ENCODE measurements at places on chromosomes 4 and X.

DNA sequence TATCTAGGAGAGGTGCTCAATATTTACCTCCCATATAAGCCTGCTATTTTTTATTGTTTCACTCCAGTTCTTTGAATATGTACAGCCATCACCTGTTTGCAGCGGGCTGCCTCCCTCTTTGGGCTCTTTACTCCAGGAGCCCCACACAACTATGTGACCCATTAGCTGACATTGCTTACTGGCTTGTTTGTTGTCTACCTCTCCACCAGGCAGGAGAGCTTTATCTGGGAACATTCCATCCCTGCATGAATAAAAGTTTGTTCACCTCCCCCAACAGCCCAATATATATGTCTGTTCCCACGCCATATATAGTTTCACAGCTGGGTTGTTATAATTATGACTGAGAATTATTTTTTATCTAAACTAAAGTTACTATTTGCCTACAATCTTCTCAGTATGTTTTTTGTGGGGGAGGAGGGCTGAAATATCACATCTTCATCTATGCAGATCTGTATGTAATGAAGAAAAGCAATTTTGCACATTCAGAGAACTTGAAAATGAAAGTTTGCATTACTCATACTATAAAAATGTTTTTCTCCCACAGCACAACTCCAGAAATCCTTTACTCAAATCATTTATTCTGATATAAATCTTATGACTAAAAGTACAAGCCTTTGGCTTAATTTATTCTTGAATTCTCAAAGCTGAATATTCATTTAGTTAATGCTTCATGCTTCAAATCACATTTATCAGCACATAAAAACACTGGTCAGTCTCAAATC lies 61.2 kb upstream of the DAPP1 start:
- no peak for DNase-seq

DNA sequence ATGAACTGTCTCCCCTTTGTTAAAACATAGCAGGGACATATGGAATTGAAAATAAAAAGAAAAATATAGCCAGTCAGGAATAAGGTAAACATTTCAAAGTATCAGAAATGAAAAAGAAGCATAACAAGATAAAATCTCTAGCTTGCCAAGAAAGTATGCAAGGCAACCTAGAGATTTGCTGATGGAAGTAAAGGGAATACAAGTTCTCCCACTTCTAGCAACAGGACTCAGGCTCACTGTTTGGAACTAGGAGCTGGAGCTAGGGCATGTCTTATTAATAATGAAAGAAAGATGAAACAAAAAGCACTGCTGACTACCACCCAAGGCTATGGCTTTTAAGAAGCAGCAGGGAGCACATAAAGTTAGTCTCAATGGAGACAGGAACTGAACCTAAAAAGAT lies 18.2 kb downstream of the ANKRD50 start:
- DNase-seq, result no peak

- no peak for DNase-seq
Observed at GRCh38 chr4:109969919-109970318, 57.2 kb downstream of the EGF start.

DNA sequence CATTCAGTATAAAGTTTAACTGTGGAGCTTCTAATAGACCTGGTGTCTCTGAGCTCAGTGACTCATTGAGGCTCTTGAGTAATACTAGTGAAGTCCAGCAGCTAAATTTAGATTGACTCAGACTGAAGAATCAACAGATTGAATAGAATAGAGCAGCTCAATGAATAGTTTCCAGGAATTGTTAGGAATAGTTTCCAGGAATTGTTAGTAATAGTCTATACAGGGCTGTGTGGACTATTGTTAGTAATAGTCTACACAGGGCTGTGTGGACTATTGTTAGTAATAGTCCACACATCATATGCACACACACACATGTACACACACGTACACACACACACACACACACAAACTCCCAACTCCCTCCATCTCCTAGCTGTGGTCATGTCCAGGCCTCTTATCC lies 3.0 kb downstream of the GIMD1 start:
- DNase-seq, result no peak

DNA sequence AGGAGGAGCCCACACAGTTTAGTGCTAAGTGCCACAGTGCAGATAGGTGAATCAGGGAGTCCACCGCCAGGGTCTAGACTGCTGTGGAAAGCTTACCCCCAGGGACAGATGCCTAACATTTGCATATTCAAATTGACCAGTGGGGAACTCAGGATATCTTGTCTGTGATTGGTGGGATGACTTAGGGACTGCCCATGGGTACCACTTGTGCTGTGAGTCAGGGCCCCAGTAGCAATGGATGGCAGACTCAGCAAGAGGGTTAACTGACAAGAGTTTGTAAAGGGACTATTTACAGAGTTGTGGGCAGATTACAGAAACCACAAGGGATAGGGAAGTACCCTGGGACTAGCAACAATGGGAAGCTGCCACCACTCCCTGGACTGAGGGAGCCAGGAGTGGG lies 282.1 kb downstream of the BCOR start:
- DNase-seq, result no peak

GRCh38 chr4:88101165-88101564 lies 57.3 kb downstream of the ABCG2 start:
- DNase-seq, result no peak

GRCh38 chr4:170497112-170497511 lies 407.4 kb upstream of the AADAT start:
- DNase-seq, result no peak

DNA sequence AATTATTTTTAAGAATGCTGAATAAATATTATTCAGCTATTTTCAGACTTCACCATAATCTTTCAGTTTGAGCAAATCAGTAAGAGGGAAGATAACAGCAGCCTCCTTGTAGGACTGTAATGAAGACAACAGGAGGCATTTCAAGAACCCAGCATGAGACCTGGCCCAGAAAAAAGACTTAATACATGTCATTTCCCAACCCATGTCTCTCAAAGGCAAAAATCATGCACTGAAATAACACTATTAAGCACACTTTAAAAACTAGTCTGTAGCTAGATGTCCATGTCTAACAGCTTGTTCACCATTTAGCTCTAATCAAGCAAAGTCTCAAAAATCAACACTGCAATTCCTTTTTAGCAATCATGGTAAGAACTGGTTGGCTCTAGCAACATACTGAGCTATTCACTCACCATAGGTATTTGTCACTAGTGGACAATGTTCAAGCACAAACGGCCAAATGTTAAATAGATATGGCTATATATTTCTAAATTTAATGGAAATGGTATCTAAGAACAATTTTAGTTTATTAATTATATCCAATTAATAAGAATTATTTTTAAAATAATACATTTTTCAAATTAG lies 109.9 kb downstream of the WDFY3 start:
- no peak for DNase-seq

DNA sequence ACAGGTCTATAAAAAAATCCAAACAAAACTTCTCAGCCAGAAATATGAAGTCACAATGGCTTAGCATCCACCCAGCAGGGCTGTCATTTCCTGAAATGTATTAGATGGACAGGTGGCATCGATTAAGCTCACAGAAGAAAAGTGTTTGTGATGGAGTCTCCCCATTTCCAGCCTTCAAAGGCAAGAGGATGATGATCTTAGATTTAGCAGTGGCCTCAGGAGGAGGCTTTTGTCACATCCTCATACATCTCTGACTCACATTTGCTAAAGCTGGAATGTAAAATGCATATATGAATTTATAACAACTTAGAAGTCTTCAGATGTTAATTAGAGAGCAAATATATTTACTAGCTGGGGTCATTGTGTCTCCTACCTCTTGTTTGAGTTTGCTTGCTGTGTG lies 441.9 kb downstream of the SPRY1 start:
- no peak for DNase-seq

- DNase-seq, result no peak
Observed at GRCh38 chr4:8037150-8037769, 97.6 kb upstream of the AFAP1 start.

DNA sequence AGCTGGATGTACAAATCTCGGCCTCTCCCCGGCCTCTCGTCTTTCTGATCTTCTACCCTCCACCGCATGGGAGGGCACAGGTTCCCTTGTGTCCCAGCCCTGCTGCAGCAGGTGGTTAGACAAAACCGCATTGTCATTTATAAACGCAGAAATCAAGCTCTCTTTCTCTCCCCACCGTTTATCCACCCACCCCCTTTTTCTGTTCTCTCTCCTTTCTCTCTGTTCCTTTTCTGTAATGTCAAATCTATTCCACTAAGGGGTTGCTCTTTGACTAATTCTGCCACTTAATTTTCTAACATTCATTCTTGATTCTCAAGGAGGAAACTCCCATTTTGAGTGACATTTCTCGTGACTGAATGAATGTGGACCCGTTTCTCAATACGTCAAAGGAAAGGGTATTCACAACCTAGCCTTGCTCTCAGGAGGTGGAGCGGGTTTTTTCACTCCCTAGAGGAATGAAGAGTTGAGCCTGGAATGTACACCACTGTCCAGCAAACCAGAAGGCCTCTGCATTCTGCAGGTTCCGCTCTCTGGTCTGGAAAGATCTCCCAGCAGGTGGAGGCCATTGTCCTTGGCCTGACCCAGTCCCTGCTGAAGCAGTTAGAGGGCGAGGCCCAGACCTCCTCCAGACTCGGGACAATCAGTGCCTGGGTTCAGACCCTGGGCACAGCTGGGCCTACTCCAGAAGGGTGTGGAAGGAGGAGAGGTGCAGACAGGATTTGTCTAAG lies 70.9 kb upstream of the ENPP6 start:
- no peak for DNase-seq

GRCh38 chr4:182937268-182938204 lies 20.4 kb upstream of the DCTD start:
- no peak for DNase-seq

DNA sequence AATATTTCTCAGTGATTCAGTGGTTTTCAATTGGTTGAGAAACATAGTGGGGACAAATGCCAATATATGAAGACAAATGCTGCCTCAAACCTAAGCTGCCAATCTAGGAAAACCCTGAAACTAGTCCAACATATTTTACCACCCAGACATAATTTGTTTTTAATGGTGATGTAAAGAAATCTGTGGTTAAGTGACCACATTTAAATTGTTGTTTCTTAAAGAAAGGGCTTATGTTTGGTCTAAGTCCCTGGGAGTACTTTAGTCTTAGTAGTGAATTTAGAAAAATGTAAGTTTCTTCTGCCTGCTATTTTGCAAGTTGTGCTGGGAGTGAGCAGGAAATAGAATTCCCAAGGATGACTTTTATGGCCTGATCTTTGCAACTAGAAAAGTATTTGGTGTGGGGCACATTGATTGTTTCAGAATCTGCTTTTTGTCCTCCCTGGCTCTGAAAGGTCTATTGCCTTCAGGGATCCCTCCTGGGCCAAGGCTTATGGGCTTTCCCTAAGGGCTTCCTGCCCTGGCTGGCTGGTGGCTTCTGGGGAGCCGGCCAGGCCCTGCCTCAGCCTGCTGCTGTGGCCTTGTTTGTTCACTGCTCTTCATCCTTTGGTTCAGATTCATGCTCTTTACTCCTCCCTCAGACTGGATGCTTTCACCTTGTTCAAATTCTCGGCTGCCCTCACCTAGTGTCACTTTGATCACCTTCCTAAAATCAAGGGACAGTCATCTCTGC lies 169.8 kb upstream of the JADE1 start:
- DNase-seq, result no peak

DNA sequence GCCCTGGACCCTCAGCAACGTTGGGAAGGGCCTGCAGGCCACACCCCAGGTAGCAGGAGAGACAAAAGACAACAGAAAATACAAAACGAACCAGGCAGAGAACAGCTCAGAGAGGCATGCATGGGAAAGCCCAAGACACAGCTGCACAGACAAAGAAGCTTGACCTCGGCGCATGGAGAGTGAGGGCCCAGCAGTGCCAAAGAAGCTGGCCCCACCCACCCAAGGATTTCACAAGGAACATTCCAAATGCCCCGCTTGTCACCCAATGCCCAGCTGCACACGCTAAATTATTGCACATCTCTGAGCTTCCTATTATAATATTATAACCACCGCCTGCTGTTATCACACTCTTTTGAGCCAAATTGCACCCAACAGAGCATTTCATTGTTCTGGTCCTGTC lies 147.7 kb upstream of the TBL1X start:
- no peak for DNase-seq

DNA sequence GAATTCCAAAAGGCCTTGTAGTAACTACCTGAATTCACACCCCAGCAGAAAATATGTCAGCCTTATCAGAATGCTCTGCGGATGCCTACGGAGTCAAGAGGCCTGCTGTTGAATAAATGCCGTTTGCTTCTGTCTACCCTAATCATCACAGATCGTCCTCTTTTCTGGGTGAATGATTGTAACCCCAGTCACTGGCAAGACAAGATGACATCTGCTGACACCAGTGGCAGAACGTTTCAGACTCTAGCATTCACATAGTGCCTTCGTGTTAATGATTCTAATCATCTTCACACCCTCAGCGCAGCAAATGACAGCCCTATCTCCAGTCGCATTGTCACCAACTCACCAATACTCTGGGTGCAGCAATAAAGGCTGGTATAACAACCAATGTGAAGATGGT lies 89.1 kb upstream of the MAP3K15 start:
- DNase-seq, result no peak

GRCh38 chr4:37516057-37516775 lies 170.0 kb downstream of the RELL1 start:
- DNase-seq, result no peak

DNA sequence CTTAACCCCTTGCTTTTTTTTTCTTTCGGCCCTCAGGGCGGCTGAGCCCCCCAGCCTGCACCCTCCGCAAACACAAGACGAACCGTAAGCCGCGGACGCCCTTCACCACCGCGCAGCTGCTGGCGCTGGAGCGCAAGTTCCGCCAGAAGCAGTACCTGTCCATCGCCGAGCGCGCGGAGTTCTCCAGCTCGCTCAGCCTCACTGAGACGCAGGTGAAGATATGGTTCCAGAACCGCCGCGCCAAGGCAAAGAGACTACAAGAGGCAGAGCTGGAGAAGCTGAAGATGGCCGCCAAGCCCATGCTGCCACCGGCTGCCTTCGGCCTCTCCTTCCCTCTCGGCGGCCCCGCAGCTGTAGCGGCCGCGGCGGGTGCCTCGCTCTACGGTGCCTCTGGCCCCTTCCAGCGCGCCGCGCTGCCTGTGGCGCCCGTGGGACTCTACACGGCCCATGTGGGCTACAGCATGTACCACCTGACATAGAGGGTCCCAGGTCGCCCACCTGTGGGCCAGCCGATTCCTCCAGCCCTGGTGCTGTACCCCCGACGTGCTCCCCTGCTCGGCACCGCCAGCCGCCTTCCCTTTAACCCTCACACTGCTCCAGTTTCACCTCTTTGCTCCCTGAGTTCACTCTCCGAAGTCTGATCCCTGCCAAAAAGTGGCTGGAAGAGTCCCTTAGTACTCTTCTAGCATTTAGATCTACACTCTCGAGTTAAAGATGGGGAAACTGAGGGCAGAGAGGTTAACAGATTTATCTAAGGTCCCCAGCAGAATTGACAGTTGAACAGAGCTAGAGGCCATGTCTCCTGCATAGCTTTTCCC lies 3.4 kb downstream of the MSX1 start:
- DNase-seq, result no peak

DNA sequence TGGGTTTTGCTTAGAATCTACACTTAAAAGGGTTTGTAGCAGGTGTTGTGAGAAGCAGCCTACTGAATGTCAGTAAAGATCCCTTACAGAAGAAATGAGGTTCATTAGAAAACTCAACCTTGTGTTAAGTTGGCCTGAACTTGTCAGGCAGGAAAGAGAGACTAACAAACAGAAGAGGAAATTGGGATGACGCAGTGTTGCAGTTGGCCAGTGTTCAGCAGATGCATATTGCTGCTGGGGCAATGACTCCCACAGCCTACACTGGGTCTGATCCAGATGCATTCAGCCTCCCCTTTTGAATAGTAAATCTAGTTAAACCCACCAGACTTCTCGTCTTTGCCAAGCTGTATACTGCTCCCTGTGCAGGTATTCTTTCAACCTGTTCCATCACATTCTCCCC lies 409.4 kb downstream of the UBE2NL start:
- no peak for DNase-seq

Measured in activated effector memory CD4-positive, alpha-beta T cell treated with anti-CD3 and anti-CD28 coated beads, Interleukin-2, amount 50 U/mL, for 16 hours (primary cell).